ENCODE measurements at places on chromosomes 16 and 17. TPM values are rescaled to one million over a fixed set of nuclear protein-coding genes. Genes with fewer than 3 reads are reported as not detected.

- DNase-seq: no peak
Measured at GRCh38 chr16:56347166-56347565, 78.2 kb downstream of the AMFR start.

DNA sequence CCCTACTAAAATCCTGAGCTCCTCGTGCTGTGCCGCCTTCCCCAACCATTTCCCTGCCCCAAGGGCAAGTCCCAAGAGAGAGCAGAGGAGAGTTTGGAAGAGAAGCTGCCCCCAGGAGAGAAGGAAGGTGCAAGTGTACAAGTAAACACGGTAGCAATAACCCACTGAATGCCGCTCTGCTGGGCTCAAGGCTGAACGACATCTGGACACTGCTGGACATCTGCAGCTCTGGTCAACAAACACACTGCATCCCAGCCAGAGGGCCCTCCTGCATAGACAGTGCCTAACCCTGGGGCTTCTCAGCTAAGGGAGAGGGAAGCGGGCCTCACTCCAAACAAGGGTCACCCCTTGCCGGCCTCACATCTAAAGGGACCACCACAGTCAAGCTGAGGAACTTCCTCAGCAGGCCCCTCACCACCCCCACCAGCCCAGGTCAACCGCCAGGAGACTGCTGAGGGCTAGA is 12.7 kb downstream of the JUP start:
- no peak for DNase-seq

GRCh38 chr17:34706029-34706428 is 126.6 kb downstream of the TMEM132E start:
- DNase-seq: peak; percentile 84

DNA sequence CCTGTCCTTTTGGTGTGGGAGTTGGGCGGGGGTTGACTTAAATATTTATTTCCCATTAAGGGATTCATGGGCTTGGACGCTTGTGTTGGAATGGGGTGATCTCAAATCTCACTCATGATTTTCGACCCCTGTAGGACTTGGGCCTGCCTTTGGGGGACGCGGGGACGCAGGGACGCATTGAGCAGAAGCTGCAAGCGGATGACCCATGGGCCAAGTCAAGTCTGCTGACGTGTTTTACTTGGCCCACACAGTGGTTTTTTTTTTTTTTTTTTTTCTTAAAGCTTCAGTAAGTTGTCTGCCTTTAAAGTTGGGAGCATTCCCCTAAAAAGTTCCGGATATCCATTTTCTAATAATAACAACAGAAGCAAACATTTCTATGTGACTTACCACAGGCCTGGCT is 28.9 kb downstream of the CMIP start:
- DNase-seq: no peak

DNAI2 gene
- not detected for polyA plus RNA-seq

PMP22 gene
- polyA plus RNA-seq: 43.0 TPM

CISD3 gene
- polyA plus RNA-seq: 20.6 TPM

Measured in cardiac muscle cell (in vitro differentiated cells and primary cell).